ENCODE measurements at places on chromosomes 11 and 22.

- no peak for DNase-seq
These were observed 157.8 kb upstream of the PLET1 start for GRCh38 chr11:112418438-112418837.

GRCh38 chr22:46053563-46054090, 76.7 kb upstream of the WNT7B start:
- DNase-seq, result peak; percentile 66

- no peak for DNase-seq
These were observed 37.4 kb upstream of the PRODH start for GRCh38 chr22:18973264-18974031.

DNA sequence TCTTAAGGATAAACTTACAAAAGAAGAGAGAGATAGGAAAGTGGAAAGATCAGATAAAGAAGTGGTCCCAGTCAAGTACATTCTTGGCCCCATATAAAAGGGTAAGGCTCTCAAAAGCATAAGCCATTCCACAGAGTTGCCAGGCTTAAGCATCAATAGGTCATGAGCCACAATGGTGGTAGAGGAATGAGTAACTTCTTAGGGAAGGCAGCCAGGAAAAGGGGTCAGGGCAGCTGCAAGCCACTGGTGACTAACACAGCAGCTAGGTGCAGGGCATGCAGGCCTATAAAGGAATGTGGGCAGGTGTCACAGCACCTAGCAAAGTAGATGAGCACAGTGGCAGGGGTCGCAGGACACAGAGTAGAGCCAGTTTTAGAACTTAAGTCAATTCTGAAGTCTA, 302.6 kb upstream of the FAT3 start:
- DNase-seq, result no peak

GRCh38 chr11:114886644-114887265, 208.4 kb downstream of the NXPE2 start:
- DNase-seq, result no peak

- DNase-seq, result no peak
These were observed 29.0 kb upstream of the RAG2 start for GRCh38 chr11:36627006-36627405.

DNA sequence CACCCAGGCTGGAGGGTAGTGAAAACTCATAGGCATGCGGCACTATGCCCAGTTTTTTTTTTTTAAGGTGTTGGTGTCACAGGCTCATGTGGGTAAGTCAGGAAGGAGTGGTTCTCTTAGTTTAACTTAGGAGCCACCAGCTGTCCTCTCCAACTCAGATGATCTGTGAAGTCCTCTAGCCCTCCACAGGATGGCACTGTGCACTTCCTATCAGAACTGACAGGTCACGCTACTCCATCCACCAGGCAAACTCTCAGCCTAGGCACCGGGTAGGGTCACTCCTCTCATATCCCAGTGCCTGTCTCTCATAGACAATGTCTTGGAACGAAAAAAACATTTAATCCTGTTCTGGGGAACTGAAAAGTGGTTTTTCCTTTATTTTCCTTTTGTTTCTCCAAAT, 16.5 kb downstream of the NAP1L4 start:
- DNase-seq, result peak; percentile 41

DNA sequence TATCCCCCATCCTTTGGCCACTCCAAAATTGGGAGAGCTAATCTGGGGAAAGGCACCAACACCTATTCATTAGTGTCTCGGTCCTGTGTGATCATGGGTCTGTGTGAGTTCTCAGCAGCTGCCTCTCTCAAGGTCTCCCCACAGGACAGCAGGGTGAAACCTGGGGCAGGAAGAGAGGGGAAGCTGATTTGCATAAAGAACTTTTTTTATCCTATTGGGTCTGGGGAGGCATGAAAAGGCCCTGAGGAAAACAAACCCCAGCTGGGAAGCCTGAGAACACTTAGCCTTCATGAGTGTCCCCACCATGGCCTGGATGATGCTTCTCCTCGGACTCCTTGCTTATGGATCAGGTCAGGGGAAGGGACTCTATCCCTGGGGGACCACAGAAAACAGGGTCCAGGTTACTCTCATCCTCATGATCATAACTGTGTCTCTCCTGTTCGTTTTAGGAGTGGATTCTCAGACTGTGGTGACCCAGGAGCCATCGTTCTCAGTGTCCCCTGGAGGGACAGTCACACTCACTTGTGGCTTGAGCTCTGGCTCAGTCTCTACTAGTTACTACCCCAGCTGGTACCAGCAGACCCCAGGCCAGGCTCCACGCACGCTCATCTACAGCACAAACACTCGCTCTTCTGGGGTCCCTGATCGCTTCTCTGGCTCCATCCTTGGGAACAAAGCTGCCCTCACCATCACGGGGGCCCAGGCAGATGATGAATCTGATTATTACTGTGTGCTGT, 116.0 kb upstream of the TOP3B start:
- no peak for DNase-seq

DNA sequence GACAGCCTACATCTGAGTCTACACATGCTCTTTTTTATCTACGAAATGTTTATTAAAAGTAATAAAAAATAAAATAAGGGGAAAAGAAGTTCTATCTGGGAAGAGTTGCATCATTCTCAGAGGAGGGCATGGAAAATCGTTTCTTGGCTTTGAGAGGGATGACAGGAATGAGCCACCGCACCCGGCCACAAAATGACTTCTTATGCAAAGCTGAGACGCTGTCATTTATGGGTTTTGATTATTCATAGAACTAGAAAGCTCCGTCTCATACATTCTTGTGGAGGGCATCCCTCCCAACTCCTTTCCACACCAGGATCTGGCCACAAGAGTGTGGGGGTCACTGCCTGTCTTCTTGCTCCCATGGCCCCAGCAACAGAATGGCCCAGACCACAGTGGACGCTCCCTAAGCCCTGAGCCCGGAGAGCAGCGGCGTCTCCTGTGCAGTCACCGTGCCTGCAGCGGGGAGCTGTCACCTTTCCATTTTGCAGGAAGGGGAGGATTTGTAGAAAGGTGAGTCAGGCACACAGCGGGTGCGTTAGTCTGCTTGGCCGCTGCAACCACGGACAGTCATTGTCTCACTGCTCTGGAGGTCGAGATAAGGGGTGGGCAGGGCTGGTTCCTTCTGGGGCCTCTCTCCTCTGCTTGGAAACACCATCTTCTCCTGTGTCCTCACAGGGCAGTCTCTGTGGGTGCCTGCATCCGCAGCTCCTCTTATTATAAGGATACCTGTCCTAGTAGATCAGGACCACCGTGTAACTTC, 1388.7 kb downstream of the BRD1 start:
- DNase-seq, result no peak

- no peak for DNase-seq
These were observed 17.9 kb downstream of the SWAP70 start for GRCh38 chr11:9681583-9682372.

DNA sequence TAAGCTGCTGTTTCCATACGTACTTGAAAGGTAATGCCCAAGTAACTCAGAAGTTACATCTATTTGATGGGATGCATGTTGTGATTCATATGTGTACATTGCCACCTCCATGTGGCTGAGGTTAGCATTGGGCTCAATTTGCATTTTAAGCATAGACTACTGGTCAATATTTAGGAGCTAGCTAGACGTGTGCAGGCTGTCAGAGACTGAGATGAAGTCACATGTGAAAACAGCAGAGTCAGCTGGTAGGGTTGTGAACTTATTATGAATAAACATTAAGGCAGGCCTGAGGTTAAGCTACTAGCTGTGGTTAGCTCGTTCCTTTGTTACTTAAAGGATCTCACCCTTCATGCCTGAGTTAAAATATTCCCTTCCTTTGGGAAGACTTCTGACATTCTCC, 114.5 kb upstream of the MTNR1B start:
- no peak for DNase-seq

- no peak for DNase-seq
These were observed 13.9 kb downstream of the ME3 start for GRCh38 chr11:86658534-86658933.

DNA sequence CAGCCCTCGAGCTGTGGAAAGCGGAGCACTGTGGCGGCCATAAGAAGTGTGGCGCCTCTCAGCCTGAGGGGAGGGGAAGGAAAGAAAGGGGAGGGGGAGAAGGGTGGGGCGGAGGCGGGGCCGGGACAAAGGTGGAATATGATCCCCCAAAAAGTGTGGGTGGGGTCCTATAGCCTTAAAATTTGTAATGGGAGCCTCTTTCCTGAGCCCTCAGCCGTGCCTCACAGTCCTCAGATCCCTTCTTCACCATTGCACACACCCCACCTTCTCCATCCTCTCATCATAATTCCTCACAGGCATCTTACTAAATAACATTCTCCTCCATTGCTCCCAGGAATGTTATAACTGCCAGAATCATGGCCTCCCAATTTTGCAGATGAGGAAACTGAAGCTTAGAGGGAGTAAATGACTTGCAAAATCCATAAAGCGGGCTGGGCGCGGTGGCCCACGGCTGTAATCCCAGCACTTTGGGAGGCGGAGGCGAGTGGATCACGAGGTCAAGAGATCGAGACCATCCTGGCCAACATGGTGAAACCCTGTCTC, 600 bp upstream of the RAB6A start:
- DNase-seq, result peak; percentile 4

- DNase-seq, result no peak
These were observed 220.1 kb upstream of the E2F8 start for GRCh38 chr11:19460718-19461405.

DNA sequence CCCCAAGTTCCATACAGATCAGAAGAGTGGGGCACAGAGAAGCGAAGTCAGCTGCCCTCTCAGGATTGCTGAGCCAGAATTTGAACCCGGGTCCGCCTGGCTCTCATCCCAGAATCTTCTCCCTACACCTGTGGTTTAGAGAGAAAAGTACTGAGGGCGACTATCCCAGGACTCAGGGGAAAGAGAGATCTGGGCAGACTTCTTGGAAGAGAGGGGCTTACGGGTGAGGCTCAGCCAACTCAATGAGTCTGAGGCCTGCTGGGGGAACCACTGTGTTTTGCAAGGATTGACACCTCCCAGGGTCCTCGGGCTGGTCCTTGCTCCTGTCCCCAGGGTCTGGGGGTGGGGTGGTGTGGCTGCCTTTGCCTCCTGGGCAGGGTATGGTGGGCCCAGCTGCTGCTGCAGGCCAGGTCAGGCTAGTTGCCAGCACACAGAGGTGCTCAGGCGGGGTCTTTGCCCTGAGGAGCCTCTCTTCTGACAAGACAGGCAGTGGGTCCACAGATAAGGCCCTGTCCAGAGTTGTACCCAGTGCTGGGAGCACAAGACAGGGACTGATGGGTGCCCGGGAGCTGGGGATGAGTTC, 1.2 kb downstream of the CAPN5 start:
- no peak for DNase-seq

DNA sequence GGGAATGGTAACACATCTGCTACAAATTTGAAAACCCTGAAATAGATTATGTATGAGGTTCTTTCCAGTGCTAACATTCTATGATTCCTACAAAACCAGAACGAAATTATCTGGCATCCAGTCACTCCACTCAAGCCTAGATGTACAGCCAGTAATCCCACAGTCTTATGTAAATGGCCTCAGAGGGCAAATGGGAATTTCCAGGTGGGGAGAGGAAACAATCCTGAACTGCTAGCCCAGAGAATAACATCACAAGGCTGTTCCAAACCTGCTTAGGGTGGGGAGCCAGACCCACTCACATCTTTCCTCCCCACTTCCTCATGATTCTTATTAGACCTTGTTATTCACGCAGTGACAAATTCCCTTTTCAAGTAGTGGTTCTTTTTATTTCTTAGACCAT, 3.5 kb downstream of the FIBIN start:
- no peak for DNase-seq

GRCh38 chr22:39699631-39700360, 129.2 kb downstream of the CACNA1I start:
- DNase-seq, result no peak

DNA sequence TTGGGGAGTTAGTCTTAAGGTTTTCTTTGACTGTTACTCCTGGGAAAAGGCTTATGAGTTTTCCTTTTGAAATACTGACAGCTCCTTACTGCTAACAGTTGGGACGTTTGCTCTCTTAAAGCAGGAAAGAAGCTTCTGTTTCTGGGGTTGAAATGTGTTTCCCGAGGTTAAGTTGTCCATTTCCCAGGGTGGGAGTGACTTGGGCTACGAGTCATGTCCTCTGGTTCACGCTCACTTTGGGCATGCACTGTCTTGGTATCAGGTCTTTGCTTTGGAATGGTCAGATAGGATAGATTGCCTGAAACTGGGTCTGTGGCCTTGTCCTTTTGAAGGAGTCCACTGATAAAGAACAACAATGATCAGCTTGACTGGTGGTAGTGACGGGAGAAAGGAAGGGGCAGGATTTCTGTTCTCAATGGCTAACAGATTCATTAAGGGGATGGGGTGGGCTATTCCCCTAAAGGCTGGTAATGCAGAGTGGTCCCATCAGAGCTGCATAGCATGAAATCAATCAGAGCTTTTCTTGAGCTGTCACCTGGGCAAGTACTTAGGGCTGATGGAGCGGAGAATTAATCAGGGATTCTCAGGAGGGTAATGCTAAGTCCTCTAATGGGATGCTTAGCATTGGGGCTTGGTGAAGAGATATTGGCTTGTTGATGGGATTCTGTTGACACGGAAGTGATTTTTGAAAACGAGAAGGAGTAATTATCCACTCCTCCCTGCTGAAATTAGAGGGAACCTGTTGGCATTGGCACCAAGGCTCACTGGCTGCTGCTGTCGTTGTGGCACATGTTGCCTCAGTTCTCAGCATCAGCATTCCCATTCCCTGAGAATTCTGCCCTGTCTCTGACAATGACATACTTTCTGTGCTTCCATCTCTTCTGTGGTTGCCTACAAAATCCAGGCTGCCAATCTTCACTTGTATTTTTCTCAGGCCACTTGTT, 81.6 kb downstream of the TEAD1 start:
- DNase-seq, result no peak

GRCh38 chr22:32080904-32081303, 37.8 kb downstream of the SLC5A1 start:
- no peak for DNase-seq

All from activated CD4-positive, alpha-beta T cell treated with anti-CD3 and anti-CD28 coated beads, Interleukin-2, amount 50 U/mL, for 48 hours (primary cell).